ENCODE measurements at places on chromosomes 3 and 15.

DNA sequence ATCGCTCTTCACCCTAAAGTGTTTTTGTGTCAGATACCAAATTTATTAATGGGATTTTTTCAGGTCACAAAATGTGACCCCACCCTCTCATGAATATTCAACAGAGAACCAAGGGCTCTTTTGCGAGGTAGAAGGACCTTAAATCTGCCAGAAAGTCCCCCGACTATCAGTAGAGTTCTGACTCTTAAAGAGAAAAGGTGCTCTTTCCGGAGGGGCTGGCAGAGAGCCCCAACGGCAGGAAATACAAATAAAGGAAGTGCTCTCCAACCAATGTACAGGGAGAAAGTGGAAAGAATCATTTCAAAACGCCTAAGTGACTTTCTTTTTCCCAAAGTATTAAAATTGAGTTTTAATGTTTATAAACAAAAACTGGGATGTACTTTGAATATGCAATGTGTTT lies 517.2 kb downstream of the FOXP1 start:
- peak; percentile 63 for DNase-seq

- no peak for DNase-seq
Observed at GRCh38 chr15:69337138-69337537, 38.4 kb downstream of the PAQR5 start.

DNA sequence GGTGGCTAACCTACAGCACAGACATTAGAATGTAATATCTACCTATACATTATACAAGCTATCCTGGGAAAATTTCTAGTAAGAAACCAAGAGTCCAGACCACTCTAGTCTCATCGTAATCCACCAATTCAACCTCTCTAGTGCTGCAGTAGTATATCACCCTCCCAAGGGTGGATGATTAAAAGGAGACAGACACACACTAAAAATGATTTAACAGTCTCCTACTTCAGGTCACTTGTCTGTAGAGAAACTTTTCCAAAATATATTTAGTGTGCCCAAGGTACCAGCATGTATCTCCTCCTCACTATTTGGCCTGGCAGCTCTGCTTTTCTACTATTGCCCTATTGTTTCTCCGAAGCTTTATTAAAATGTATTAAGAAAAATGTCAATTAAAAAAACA lies 45.0 kb downstream of the ZBTB20 start:
- DNase-seq, result no peak

DNA sequence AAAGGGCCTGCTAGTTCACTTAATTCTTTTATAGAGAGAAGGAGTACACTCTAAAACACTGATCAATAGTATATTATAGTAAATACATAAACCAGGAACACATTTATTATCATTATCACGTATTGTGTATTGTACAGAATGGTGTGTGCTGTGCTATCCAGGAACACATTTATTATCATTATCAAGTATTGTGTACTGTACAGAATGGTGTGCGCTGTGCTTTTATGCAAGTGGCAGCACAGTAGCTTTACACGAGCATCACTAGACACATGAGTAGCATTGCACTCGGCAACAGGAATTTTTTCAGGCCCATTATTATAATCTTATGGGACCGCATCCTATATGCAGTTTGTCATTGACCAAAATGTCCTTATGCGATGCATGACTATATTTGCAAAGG lies 20.9 kb upstream of the MUC20 start:
- DNase-seq, result no peak

GRCh38 chr3:55512571-55513343 lies 25.7 kb upstream of the WNT5A start:
- no peak for DNase-seq

GRCh38 chr3:11290743-11291680 lies 18.8 kb downstream of the ATG7 start:
- DNase-seq, result peak; percentile 69

- peak; percentile 28 for DNase-seq
Observed at GRCh38 chr15:90004671-90005070, 3.5 kb downstream of the ZNF710 start.

- DNase-seq, result no peak
Observed at GRCh38 chr3:62557450-62557849, 184.1 kb upstream of the FEZF2 start.

DNA sequence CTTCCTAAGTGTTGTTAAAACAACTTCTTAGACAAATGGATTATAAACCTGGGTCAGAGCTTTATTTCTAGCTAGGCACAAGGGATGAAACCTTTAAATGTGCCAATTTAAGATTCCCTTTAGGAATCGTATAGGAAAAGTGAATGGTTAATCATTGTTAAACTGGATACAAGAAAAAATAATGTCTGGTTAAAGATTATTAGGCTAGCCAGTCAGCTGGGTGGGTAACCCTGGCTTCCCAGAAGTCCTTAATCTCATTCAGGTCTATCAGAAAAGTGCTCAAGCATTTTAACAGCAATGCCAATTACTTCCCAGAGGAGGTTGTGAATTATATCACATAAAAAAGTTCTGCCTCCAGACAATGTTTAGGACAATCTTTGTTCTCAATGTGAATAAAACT lies 37.6 kb downstream of the NANOGP8 start:
- no peak for DNase-seq

- no peak for DNase-seq
Observed at GRCh38 chr15:81195339-81195864, 1.3 kb upstream of the IL16 start.

DNA sequence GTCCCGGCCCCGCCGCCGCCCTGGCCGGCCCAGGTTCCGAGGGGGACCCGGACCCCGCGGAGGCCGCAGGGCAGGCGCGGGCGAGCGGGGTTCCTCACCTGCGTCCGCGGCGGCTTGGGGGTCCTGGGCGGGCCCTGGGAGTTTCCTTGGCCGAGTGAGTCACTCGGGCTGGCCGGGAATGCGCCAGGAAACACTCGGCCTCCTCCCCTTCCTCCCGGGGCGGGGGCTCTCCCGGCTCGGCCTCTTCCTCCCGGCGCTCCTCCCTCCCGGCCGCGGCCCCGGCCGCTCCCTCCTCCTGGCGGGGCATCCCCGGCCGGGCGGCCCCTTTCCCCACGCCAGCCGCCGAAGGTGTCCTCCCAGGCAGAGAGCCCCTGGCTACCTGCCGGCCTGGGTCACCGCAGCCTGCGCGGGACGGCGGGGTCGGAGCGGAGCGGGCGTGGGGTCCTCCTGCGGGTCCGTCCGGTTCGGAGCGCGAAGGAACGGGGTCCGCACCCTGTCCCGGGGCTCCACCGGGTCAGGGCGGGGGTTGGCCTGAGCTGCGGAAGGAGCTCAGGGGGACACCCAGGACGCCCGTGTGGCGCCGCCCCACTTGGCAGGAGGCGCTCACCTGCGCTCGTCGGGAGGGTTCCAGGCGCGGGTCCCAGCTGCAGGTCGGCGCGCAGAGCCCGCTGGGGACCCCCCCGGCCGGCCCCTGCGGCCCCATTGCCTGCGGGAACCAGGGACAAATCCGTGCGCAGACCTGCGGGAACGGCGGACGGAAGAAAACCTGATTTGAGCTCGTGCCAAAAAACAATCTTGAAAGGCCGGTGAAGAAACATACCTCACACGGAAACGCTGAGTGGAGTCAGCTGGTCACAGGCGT lies at the start of gene CYFIP1:
Gene CYFIP1, minus strand, starts transcription at position 180 of the 862 bp plus-strand sequence. CDS start 33,083 bp downstream, outside the sequence.
- DNase-seq, result peak; percentile 59

DNA sequence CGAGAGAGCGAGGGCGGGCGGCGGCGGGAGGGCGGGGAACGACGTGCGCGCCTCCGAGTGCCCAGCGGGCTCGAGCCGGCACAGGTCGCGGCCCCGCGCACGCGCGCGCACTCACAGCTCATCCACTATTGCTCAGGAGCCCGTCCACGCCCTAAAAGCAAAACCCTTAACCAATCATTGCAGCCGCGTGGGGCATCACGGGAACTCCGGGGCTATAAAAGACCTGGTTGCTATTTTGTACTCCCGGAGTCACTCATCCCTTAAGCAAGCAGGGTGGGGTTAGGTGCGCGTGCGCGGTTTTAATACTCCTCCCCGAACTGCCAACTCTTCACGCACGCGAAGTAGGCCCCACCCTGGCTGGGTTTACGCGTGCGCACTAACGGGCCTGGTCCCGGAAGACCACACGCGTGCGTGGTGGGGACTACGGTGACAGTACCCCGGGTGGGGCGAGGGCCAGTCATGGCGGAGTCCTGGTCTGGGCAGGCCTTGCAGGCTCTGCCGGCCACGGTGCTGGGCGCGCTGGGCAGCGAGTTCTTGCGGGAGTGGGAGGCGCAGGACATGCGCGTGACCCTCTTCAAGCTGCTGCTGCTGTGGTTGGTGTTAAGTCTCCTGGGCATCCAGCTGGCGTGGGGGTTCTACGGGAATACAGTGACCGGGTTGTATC lies at the start of the genes RHOA and TCTA:
Gene RHOA, minus strand, starts transcription at position 9 of the 664 bp plus-strand sequence. CDS start 36,387 bp downstream, outside the sequence.
Gene TCTA, plus strand, starts transcription at position 456 of the 664 bp plus-strand sequence. Its CDS starts 4 bp downstream, at position 460.
- peak; percentile 100 for DNase-seq

Data from activated CD4-positive, alpha-beta T cell treated with anti-CD3 and anti-CD28 coated beads, Interleukin-2, Interleukin-6, amounts not matched to agents 100 ng/mL and 50 ng/mL, durations not matched to agents 16 hours and 8 hours (primary cell).